ENCODE measurements at places on chromosomes 2 and 18.
A peak's percentile ranks its signal among the peaks of the same experiment; 100 is the strongest.

- DNase-seq, result no peak
These were observed 53.5 kb downstream of the MBP start for GRCh38 chr18:77079088-77079487.

GRCh38 chr2:238914648-238915015, 66.7 kb downstream of the TWIST2 start:
- peak; percentile 76 for DNase-seq

GRCh38 chr2:208366215-208367127, 40.1 kb upstream of the PTH2R start:
- no peak for DNase-seq

DNA sequence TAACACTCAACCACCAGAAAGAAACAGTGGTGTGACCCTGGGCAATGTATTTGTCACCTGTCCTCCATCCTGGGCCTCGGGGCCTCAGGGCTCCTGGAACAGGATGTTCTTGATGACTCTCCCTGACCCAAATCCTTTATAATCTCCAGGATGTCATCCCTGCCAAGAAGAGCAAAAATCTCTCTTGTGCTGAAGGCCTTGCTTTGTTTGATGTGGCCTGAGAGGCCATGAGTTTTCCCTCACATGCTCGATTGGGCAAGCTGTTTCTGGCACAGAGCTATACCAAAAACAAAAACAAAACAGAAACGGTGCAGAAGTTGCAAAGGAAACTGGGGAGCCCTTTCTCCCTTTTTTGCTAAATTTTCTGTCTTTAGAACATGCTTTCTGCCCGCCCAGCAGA, 35.7 kb upstream of the ST3GAL5 start:
- DNase-seq, result peak; percentile 51

DNA sequence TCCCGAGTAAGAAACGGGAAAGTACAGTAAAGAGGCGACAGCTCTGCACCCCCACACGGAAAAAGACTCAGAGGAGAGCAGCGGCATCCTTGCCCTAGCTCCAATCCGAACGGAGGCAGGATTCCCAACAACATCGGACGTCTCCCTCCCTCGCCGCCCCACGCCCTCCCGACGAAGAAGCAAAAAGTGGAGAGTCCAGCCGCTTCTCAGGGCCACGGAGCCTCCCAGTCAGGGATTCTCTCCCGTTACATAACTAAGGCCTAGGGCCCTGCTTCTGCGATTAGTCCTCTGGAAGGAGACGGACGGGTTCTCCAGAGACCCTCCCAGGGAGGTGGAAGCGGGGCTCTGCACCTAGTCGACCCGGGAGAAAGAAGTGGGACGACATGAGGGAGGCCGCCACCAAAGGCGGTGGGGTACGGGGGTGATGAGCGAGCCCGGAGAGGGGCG, 587 bp downstream of the SUMO1 start:
- DNase-seq, result peak; percentile 60

DNA sequence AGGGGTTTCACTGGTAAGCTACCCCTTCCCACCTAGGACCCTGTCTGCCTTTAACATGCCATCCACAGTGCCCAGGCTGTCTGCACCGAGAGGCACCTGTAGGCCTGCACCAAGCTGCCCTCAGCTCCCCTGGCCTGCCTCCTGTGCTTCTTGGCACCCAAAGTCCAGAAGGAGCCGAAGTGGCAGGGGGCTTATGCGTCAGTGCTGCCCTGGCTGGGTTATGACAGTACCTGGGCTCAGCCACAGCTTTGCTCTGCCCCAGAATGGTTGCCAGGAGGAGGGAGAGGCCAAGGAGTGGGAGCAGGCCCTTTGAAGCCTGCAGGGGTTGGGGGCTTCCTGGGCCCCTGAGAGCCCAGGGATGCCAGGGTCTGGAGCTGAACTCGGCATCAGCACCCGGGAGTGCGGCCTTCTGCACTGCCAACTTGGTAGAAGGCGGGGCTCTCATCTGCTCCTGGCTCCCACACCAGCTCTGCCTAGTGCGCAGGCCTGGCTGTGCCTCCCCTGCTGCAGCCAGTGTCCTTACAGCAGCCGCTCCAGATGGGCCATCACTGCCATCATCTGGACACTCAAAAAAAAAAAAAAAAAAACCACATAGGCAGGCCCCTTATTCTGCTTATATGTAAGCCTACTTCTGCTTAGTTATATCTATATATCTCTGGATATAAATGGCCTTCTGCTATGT, 155.4 kb downstream of the THSD7B start:
- DNase-seq, result no peak

GRCh38 chr18:36771245-36771644, 57.6 kb downstream of the TPGS2 start:
- no peak for DNase-seq

- DNase-seq, result peak; percentile 38
These were observed 102.9 kb upstream of the SLC8A1 start for GRCh38 chr2:40554665-40555294.

DNA sequence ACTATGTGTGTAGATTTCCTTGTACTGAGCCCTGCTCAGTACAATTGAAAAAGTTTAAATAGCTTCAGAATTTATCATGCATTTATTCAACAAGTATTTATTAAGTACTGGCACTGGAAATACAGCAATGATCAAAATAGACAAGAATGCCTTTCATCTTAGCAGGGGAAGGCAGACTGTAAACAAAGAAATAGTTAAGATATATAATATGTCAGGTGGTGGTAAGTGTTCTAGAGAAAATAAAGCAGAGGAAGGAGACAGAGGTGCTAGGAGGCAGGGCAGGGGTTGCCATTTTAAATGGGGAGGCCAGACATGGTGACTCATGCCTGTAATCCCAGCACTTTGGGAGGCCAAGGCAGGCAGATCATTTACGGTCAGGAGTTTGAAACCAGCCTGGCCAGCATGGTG, 13.6 kb upstream of the LIPG start:
- peak; percentile 62 for DNase-seq

GRCh38 chr2:239234191-239235175, 166.3 kb downstream of the HDAC4 start:
- DNase-seq, result no peak

DNA sequence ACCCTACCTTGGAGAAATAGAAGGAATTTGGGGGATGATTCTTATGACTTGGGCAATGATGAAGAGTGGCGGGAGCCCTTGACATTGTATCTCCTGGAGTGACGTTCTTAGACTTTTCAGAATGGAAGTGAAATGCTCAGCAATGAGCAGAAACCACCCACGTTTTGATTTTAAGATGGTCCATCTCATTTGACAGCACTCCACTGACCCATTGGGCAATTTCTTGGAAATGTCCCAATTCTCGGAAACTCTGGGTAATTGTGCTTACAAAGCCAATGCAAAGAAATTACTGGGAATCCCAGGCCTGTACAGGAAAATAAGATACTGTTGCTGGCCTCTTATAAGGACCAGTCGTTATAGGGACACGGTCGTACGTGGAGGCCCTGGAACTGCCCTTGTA, 170.0 kb upstream of the COPS8 start:
- no peak for DNase-seq

- peak; percentile 92 for DNase-seq
These were observed 10.7 kb downstream of the RBM43 start for GRCh38 chr2:151251012-151251411.

DNA sequence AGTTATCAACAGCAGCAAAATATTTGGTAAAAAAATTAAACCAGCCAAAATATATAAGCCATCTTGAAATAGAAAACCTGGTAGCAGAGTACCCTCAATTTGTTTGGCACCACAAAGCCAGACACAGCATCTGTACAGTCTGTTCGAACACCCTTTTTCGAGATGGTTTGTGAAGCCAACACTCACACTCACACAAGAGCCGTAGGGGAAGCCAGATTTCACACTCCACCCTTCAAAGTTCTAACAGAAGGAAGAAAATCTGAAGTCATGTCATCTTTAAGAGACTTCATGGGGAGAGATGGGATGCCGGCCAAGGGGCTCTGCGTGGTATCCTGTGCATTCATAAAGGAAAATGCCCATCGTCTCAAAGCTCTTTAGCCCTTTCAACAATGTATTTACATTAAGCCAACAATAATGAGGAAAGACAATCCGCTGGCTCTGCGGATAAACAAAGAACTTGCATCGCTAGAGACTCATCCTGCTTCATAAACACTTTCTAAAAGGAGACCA, 451.5 kb upstream of the CHST9 start:
- no peak for DNase-seq

DNA sequence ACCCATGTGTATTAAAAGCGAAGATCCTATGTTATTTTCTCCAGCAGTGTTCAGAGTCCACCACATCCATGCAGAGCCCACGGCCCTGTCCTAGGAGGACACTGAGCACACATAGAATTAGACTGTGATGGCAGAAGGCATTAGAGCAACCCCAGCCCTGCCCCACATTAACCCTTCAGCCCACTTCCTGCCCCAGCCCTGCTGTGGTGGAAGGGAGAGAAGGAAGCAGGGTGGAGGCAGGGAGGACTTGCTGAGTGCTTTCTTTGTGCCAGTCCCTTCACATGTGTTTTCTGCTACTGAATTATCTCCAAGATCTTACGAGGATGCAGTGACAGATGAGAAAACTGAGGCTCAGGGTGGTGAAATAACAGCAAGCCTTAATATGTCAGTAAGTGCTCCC, 339.0 kb downstream of the SMAD2 start:
- DNase-seq, result no peak

DNA sequence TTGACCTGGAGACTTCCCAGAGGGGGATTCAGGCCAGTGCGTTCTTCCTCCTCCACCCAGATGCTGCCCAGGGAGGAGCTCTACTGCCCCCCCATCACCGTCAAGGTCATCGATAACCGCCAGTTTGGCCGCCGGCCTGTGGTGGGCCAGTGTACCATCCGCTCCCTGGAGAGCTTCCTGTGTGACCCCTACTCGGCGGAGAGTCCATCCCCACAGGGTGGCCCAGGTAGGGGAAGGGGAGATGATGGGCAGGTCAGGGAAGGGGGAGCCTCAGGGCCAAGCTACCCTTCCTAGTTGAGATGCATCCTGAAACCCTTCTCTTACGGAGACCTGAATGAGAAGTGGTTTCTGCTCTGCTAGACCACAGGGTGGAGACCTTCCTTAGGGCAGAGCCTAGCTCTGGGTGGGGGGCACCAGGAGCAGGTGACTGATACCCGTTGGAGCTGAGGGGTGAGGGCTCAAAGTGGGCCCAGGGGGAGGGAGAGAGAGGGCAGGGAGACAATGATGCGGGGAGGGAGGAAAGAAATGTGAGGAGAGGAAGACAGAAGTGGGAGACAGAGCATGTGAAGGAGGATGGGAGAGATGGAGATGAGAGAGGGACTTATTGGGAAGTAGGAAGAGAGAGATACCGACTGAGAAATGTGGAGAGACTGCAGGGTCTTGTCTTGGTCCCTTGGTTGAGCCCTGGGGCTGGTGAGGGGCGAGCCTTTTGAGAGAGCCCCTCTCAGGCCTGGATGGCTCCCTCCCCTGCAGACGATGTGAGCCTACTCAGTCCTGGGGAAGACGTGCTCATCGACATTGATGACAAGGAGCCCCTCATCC, 159.4 kb downstream of the DYSF start:
- DNase-seq, result no peak

DNA sequence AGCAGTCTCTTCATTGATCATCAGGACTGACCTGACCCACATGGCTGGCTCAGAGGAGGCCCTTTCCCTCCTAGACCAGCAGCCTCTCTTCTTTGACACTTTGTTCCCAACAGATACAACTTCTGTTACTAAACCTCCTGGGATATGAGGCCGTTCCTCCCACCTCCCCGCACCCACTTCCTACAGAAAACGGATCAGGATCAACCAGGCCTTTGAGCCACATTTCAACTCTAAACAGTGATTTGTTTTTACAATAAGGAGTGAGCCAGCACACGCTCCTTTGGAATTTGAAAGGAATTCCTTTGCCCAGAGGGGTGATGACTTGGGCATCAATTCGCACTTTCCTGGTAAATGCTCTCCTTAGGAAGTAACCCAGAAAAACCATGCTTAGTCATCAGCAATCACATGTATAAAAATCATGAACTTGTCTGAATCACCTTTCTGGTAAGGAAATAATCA, 180.4 kb downstream of the FAM124B start:
- DNase-seq, result peak; percentile 93
